HCEC 1CT (cell line): ENCODE measurements at places on chromosomes 6 and 20.
A peak's percentile ranks its signal among the peaks of the same experiment; 100 is the strongest.

DNA sequence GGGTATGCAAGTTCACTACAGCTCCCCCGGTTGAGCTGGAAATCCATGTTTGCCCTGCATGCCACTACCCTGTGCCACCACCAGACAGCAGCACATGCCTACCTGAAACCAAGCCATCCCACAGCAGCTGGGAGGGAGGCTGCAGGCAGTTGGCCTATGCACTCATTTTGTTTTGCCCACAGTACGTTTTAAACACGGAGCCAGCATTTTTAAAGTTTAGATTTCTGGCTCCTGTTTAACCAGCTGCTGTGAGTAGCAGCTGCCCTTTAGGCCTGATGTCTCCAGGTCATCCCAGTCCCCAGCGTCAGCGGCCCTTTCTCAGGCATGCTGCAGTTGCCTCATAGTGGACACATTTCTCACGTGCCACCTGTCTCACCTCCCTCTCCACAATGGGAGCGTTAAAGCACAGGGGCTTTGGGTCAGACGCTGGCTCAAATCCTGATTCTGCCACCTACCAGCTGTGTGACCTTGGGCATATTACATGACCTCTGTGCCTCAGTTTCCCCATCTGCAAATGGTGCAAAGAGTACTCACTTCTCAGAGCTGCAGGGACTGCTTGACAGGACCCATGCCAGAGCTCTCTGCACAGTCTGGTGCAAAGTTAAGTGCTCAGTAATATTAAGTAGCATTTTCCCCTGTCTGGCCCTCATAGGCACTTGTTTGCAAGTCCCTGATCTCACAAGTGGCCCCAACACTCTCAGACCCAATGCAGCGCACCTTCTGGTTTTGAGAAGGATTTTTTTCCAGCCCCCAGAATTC is 8.2 kb upstream of the UBE2V1 start:
- peak; percentile 56 for DNase-seq

GRCh38 chr20:13008761-13009681 is at the start of gene SPTLC3:
SPTLC3 (plus strand) TSS chr20:13008972; CDS start chr20:13009268, 296 bp downstream.
- peak; percentile 38 for DNase-seq

DNA sequence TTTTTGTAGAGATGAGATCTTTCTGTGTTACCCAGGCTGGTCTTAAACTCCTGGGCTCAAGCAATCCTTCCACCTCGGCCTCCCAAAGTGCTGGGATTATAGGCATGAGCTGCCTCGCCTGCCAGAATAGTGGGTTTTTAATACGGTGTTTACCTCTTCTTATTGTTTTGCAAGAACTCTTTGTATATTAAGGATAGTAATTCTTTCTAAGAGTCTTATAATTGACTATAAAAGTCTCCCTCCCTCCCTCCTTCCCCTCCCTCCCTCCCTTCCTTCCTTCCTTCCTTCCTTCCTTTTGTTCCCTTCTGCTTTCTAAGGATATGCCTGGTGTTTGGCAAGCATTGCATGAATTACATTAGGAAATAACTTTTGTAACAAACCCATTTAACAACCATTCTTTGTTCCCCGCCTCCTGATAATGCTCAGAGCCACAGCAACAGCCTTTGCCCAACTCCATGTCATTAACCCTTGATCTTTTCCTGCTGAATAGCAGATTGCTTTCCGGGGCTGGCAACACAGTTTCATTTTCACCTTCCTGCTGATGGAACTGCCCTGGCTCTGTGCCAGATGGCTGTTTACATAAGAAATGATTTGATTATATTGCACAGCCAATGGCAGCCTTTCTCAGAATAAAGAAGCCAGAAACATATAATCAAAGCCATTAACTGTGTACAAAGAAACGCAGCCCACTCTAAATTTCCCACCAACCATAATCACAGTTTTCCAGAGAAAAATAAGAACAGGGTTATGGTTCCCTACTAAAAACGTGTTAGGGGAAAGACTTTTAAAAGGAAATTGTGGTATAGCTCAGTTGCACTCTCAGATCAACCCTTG is 143.7 kb upstream of the PTPN1 start:
- DNase-seq: peak; percentile 41

- DNase-seq: no peak
These were observed 36.0 kb upstream of the PLN start for GRCh38 chr6:118511930-118512715.

DNA sequence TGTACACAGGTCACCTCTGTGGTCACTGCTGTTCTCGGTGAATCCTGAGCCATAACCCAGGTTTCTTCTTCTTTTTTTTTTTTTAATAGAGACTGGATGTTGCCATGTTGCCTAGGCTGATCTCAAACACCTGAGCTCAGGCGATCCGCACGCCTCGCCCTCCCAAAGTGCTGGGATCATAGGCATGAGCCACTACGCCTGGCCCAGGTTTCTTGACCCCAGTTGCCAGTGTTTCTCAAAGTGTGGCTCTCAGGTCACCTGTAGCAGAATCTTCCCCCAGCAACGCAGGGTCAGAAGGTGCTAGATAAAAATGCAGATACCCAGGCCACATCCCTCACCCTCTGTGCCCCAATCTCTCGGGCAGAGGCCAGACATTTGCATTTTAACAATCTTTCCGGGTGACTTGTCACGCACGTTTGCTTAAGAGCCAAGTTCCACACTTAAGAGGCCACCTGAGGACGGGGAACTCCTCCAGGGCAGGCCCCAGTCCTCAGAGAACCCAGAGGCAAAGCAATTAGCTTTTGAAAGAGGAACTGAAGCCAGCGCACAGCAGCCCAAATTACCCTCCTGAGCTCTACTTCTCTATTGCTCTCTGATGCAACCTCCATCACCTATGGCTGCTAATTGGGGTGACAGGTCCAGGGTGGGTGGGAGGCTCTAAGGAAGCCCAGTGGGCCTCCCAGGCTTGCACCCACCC is 81.8 kb downstream of the NFATC2 start:
- DNase-seq: no peak

GRCh38 chr20:5154543-5154925 is 27.7 kb downstream of the CDS2 start:
- no peak for DNase-seq

DNA sequence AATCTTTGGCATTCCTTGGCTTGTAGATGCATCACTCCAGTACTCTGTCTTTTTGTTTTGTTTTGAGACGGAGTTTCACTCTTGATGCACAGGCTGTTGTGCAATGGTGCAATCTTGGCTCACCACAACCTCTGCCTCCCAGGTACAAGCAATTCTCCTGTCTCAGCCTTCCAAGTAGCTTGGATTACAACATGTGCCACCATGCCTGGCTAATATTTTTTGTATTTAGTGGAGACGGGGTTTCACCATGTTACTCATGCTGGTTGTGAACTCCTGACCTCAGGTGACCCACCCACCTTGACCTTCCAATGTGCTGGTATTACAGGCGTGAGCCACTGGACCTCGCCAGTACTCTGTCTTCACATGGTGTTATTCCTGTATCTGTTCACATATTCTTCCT is 35.8 kb upstream of the LGSN start:
- DNase-seq: no peak

- no peak for DNase-seq
These were observed 39.2 kb downstream of the PREX1 start for GRCh38 chr20:48788486-48789072.
